ENCODE measurements at places on chromosomes 13 and 19. TPM values are rescaled to one million over a fixed set of nuclear protein-coding genes. Genes with fewer than 3 reads are reported as not detected.

The ZNF221 gene
- 9.0 TPM for total RNA-seq

The TRIP10 gene
- 32.4 TPM for total RNA-seq

The TLE6 gene
- under 0.01 TPM for total RNA-seq

DNA sequence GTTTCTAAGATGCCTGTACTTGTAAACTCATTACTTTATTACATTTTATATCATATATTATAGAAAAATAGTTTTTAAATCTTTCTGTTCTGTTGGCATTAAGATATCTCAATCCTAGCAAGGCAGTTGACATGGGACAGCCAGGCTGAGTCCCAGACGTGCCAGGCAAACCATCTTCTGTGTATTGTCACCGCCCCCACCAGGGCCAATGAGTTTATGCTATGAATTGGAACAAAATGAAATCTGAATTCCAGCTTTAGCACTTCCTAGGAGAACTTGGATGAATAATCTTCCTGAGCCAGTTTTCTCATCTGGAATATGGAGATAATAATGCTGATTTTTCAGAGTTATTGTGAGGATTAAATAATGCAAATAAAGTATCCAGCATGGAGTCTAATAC, 79.9 kb upstream of the GSX1 start:
- DNase-seq = no peak

DNA sequence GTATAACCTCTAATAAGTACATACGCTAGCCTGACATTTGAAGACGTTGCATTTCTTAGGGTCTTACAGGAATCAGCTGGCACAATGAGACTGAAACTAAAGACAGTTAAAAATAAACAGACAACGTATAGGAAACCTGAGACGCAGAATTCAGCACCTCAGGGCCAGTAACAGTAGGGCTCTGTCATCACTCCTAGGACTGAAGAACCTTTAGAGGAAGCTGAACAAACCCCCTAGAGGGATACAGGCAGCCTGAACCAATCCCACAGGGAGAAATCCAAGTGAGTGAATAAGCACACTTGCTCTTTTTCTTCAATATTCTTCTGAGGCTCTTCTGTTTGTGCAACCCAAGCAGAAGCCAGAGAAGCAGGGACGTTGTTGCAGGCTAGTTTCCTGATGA, 53.9 kb upstream of the KLHL1 start:
- DNase-seq = no peak

DNA sequence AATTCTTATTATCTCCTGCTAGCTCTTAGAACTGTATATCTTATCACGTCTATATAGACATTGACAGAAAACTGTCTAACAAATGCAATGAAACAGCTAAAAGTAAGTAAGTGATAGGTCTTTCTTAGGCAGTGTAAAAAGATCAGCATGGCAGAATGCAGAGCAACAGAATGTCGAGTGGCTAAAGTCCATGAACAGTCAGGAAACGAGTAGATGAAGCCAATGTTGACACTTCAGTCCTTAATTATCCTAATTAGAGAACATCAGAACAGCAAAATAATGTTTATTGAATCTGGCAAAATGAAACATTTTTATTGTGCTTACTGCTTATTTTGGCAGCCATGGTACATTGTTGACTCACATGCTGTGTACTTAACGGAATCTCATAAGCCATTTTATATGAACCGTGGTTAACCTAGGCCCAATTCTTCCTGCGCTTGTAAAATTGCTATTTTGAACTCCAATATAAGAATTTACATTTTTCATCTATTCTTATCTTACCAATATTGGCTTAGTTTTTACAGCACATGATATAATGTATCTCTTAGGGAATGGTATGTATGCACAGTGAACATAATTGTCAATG, 748.1 kb downstream of the DACH1 start:
- DNase-seq = no peak
